Smooth muscle cell of the umbilical artery (primary cell): ENCODE measurements at places on chromosomes 13 and 19. TPM values are rescaled to one million over a fixed set of nuclear protein-coding genes. Genes with fewer than 3 reads are reported as not detected.

LYPD3 gene
- total RNA-seq = 0.09 TPM in 1 of 2 replicates, not detected in the other

CD177 gene
- total RNA-seq = not detected in 2 replicates

HNRNPA1L2 gene
- total RNA-seq = 2.5 and 2.7 TPM in 2 replicates

GARIN5A gene
- 0.30 TPM in 1 of 2 replicates, not detected in the other for total RNA-seq

BRCA2 gene
- total RNA-seq = 2.4 and 6.0 TPM in 2 replicates

LRRC25 gene
- not detected in 2 replicates for total RNA-seq

ATP8B3 gene
- 0.89 and 4.8 TPM in 2 replicates for total RNA-seq

PIK3R2 gene
- 21.7 and 53.9 TPM in 2 replicates for total RNA-seq

PDX1 gene
- total RNA-seq = not detected in 2 replicates

CGB5 gene
- not detected in 2 replicates for total RNA-seq

ATP8A2 gene
- under 0.01 and 0.05 TPM in 2 replicates for total RNA-seq

NLRP4 gene
- not detected in 2 replicates for total RNA-seq

GRIN2D gene
- 1.5 and 2.5 TPM in 2 replicates for total RNA-seq

ZNF473 gene
- total RNA-seq = 5.8 and 6.5 TPM in 2 replicates

XPO4 gene
- total RNA-seq = 22.6 and 30.3 TPM in 2 replicates

CAMSAP3 gene
- total RNA-seq = not detected in 2 replicates

CLIP3 gene
- 14.3 and 22.8 TPM in 2 replicates for total RNA-seq

EHD2 gene
- total RNA-seq = 93.2 and 238 TPM in 2 replicates

RXFP2 gene
- total RNA-seq = not detected in 2 replicates

DDX49 gene
- total RNA-seq = 48.8 and 56.7 TPM in 2 replicates

F7 gene
- total RNA-seq = not detected in 2 replicates

NANOS2 gene
- not detected in 2 replicates for total RNA-seq

ZNF540 gene
- 0.28 and 0.89 TPM in 2 replicates for total RNA-seq
